Stimulated activated CD8-positive, alpha-beta memory T cell treated with anti-CD3 and anti-CD28 coated beads, Interleukin-15, amount 100 ng/mL, for 1 hour (primary cell): ENCODE measurements at places on chromosomes 4 and X.
A peak's percentile ranks its signal among the peaks of the same experiment; 100 is the strongest.

DNA sequence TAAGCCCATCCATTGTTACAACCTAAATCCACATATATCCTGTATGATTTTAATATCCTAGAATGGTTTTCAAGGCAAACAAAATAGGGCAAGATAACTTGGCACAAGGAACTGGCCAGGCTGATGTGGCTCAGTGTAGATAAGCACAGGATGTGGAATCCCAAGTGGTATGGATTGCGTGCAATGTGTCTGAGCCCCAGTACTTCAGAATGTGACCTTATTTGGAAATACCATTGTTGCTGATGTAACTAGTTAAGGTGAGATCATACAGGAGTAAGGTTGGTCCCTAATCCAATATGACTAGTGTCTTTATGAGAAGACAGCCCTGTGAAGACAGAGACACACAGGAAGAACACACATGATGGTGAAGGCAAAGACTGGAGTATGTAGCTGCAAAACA lies 72.4 kb downstream of the IL21 start:
- no peak for DNase-seq

DNA sequence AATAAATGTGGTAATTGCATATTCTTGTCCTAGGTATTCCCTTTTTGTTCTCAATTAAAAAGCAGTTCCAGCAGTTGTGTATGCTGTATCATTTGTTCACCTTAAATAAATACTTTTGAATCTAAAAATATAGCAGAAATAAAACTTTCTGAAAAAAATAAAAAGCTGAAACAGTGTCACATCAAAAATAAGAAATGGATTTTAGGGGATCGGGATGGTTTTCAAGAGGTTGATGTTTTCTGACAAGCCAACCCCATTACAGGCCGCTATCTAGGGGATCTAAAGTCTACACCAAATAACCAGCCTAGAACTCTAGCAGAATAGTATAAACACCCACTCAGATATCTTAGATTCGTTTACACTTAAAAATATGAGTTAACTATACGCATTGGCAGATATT lies 95.4 kb upstream of the MAML3 start:
- no peak for DNase-seq

GRCh38 chr4:150938417-150938816 lies 76.7 kb downstream of the LRBA start:
- no peak for DNase-seq

- no peak for DNase-seq
Observed at GRCh38 chr4:121517241-121517640, 136.4 kb upstream of the QRFPR start.

GRCh38 chrX:1468250-1468772 lies 15.6 kb upstream of the ASMTL start:
- peak; percentile 60 for DNase-seq

- DNase-seq = no peak
Observed at GRCh38 chrX:109533631-109534030, 3.0 kb upstream of the NXT2 start.

DNA sequence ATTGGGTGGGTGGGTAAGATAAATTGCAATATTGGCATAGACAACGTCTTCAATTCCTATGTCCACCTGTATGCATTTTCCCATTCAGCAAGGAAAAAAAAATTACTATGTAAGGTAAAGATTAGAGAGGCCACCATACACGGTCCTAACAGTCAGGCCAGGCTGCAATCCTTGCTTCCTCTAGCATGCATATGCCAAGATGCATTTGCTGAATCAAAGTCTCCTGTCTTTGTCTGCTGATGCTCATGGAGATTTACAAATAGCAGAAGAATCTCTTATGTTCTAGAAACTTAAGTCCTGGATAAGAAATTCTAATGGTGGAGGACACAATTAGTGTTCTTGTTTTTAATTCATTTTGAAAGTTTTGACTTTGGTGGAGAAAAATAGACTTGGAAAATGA lies 206.8 kb downstream of the PDGFC start:
- DNase-seq = no peak

GRCh38 chr4:98262431-98262830 lies 1.2 kb downstream of the RAP1GDS1 start:
- DNase-seq = no peak

DNA sequence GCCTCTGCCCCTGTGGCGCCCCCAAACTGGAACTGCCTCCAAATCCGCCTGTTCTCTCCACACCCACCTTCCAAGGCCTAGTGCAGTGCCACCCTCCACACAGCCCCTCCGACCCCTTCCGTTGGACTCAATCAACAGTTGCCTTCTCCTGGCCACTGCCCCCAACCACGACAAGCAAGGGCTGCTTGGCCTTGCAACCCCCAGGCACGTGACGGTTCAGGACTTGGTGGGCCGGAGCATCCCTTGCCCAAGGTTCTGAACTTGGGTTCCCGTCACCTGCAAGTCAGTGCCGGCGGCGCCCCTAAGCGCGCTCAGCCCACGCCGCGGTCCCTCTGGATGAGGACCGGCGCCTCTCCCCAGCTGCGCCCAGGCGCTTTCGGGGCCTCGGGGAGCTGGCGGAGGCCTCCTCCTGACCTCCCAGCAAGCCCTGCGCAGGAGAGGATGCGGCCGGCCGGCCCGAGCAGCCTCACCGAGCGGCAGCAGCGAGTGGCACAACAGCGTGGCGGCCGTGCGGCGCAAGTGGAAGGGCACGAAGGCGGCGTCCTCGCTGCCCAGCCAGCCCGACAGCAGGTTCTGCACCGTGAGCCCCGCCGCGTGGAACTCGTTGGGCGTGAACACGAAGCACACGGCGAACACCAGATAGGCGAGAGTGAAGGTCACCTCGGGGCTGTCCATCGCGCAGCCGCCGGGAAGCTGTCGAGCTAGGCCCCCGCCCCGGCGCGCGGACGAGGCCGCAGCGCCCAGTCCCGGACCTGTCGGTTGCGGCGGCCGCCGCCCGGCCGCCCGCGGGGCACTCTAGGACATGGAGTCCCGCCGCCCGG lies 750 bp downstream of the TMEM129 start:
- no peak for DNase-seq

DNA sequence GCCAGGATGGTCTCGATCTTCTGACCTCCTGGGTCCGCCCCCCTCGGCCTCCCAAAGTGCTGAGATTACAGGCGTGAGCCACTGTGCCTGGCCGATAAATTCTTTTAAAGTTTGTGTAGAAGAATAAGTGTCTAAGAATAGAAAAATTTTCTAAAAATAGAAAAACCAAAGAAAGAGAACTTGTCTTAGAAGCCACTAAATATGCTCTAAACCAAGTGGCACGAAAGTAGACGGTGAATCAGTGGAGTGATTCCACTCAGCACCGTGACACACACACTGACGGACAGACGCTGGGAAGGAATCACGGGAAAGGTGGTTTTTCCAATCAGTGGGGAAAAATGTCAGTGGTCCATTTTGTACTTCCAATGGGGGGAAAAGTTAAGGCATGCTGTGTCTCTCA lies 72.7 kb upstream of the PSAPL1 start:
- no peak for DNase-seq

GRCh38 chrX:111506826-111507225 lies 4.6 kb upstream of the SERTM2 start:
- DNase-seq = no peak

DNA sequence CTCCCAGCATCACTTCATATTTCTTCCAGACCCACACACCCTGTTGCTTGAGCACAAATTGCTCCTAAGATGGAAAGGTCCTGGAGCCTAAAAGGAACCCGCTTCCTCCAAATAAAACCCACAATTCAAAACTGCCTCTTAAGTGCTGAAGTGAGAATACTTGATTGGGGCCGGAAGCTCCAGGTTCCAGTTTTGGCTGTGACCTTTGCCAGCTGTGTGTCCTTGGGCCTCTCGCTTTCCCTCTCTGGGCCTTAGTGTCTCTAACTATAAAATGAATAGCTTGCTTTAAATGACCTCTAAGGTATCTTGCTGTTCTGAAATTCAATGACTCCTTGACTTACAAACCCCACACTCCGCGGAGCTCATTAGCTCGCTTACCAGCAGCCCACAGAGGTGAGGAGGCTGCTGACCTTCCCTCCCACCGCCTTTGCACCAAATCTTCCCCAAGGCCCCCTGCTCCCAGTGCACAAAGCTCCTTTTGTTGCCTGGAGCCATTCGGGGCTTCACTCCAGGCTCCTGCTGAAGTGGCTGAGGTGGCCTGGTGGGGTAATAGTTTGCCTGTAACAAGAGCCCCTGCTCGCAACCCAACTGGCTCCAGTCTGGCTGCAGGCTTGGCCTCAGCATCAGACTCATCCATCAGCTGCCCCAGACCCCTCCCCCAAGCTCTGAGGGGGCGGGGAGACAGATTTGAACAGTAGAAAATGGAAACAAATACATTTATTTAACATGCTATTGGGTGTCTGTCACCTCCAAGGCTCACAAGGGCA lies 21.8 kb downstream of the STARD8 start:
- DNase-seq = no peak

DNA sequence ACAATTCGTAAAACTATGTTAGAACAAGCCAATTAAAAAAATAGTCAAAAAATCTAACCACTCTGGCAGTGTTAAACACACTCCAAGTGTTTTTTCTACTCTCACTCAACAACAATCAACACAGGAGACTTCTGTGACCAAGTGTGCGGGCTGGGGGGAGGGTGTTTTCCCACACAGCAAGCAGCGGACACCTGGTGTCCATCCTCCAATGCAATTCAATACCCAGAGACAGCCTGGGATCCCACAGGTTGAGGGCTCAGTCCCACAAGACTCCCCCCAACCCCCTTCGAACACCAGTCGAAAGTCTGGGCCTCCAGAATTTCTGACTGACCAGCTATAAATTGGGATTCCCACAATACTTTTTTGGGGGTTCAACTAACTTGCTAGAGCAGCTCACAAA lies 8.3 kb upstream of the PIM2 start:
- DNase-seq = no peak
